CD4-positive, alpha-beta T cell (primary cell): ENCODE measurements at places on chromosomes 4 and X.

- DNase-seq = no peak
Measured at GRCh38 chr4:78706302-78706701, 69.8 kb upstream of the BMP2K start.

DNA sequence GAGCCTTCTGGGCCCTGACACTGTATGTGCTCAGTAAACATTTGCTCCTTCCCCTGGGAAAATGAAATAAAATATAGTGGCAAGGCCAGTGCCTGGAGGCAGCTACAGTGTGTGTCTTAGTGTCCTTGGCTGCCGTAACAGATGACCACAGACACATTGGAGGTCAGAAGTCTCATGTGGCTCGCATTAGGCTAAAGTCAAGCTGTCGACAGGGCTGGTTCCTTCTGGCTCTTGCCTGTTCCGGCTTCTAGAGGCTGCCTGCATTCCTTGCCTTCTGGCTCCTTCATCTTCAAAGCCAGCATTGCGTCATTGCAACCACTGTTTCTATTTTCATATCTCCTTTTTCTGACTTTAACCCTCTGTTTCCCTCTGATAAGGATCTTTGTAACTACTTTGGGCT lies 83.6 kb upstream of the STX18 start:
- DNase-seq = no peak

- no peak for DNase-seq
Measured at GRCh38 chr4:120671538-120671937, 251.0 kb downstream of the PRDM5 start.

- no peak for DNase-seq
Measured at GRCh38 chr4:11912886-11913285, 484.2 kb upstream of the HS3ST1 start.

GRCh38 chr4:27666943-27667342 lies 806.3 kb downstream of the STIM2 start:
- no peak for DNase-seq

GRCh38 chr4:28973587-28974350 lies 1746.4 kb upstream of the PCDH7 start:
- DNase-seq = no peak

DNA sequence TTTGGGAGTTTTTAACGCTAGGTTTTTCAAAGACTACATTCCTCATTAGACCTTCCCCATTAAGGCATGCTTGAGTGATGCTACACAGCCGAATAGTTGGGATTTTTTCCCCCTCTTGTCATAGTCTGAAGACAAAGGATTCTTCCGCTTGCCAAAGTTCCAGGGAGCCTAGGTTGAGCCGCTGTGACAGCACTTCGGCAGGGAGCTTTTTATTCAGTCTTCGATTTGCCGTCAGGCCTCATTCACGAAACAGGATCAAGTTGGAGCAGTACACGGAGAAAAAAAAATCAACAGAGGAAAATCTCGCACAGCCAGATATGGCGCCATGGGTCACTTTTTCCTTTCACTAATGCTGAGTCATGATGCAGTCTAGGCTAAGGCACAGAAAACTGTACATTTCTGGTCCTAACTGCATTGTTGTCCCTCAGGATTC lies 24.3 kb downstream of the SHROOM3 start:
- DNase-seq = no peak

GRCh38 chrX:71525316-71525715 lies 7.6 kb upstream of the OGT start:
- no peak for DNase-seq

- no peak for DNase-seq
Measured at GRCh38 chr4:90544532-90545045, 417.4 kb downstream of the CCSER1 start.

GRCh38 chrX:135893294-135893817 lies at the start of the genes CT45A10 and SAGE1:
Gene CT45A10 (minus strand): TSS chrX:135893444. CDS start chrX:135885344, 8,100 bp downstream.
Gene SAGE1 (plus strand): TSS chrX:135893716. CDS start chrX:135896243, 2,527 bp downstream.
- no peak for DNase-seq

DNA sequence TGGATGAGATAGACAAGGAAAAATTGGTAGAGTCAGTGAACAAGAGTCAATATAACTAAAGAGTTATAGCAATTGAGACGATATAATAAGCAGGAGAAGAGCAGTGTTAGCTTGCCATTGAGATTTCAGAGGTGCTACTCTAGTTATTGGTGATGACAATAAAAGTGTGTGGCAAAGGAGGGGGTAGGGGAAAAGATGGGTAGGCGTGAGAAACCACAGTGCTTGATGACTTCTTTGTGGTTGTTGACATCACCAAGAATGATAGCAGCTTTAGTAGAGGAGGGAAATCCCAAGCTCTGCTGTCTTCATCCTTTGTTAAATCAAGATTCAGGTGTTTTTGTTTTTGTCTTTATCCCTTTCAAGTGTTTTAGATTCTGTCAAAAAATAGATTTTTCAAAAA lies 179.9 kb upstream of the PPP3CA start:
- no peak for DNase-seq

GRCh38 chrX:1487401-1487800 lies 34.7 kb upstream of the ASMTL start:
- DNase-seq = no peak

DNA sequence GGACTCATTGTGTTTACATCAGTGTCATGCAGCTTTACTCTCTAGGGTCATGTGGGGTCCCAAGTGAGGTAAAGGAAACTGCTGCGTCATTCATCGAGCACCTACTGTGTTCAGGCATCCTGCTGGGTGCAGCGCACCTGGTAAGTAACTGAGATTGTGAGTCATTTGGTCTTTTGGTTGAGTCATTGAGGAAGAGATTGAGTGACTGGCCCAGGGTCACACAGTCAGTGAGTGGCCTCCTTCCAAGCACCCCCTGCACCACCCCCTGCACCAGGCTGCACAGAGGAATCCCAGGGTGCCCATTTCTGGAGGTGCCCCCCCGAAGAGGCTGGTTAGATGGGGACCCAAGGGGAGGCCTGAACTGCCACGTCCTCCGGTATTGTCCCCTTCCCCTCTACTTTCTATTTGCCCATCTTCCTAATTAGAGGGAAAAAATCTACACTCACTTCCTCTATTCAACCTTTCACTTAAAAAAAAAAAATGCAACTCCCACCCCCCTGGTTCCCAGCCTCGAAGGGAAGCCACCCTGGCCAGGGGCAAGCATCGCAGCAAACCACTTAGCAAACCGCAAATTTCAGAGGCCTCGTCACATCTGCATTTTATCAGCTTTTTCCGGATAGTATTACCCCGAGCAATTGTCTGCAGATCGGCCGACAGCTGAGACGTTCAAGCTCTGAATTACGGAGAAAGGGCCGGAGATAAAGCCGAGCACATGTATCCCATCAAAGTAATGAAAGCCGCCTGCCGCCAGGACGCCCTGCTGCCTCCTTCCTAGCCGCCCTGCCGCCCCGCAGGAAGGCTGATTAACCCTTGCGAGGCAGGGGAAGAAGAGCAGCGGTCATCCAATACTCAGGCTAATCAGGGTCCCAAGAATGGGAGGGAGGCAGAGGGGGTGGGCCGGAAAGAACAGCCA lies 96.3 kb upstream of the MSX1 start:
- DNase-seq = no peak

DNA sequence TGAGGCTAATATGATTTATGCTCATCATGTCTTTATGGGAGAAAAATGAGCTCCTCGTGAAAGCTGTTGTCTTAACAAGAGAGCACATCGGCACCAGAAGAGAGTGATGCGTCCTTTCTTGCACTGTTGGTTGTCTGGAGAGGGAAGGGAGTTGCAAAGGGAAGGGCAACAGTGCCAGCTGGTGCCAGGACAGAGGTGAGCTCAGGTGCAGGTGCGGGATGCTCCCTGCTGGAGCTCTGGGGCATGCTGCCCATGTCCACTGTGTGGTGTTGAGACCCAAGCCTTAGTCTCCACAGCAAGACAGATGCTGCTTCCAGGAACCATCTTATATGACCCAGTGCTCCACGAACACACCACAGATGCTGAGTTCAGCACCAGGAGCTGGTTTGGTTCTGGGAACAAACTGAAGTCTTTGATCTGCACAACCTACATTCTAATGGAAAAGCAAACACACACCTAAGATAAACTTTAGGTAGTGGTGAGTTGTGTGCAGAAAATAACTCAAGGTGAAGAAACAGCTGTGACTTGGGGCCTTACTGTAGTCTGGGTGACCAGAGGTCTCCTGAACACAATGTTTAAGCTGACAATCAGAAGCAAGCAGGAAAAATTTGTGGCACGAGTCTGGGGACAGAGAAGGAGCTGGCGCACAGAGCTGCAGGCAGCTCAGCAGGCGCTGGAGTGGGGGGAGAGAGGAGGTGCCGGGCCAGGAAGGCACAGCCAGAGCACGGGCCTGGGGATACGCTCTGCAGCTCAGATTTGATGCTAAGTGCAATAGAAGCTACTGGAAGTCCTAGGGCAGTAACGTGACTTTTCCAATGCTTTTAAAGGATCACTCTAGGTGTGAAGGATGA lies 73.2 kb downstream of the HAUS3 start:
- DNase-seq = no peak

GRCh38 chr4:27350161-27350560 lies 489.5 kb downstream of the STIM2 start:
- no peak for DNase-seq

DNA sequence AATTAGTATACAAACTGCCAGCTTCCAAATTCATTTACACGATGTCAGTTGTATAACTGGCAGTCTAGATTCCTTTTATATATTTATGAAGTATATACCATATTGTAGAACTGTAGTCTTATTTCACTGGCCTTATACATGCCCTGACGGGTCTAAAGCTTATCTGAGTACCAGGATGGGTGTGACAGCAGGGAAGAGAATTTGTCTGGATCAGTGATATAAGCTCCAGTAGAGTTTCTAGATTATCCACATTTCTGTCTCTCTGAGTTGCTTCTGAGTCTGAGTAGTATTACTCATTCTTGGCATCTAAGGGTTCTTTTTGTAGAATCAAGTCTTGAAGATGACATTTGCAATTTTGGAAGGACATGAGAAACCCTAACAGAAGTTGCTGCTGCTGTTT lies 101.3 kb downstream of the RPA4 start:
- DNase-seq = no peak

DNA sequence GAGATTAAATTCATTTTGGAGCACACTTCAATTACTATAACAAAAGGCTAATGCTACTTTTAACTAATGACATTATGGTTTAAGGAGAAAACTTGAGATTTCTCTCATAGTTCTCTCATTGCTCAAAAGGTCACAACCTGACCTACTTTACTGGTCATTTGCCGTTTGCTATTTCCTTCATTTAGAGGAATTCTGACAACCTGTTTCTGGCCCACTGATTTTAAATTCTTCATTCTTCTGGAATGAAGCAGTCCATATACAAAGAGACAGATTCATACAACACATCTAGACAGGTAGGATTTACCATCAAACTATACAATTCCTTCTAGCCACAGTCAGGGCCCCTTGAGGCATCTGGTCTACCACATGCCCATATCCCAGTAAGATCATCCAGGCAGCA lies 14.2 kb downstream of the RNF150 start:
- no peak for DNase-seq

GRCh38 chr4:147693218-147693617 lies 9.3 kb upstream of the PRMT9 start:
- DNase-seq = no peak

DNA sequence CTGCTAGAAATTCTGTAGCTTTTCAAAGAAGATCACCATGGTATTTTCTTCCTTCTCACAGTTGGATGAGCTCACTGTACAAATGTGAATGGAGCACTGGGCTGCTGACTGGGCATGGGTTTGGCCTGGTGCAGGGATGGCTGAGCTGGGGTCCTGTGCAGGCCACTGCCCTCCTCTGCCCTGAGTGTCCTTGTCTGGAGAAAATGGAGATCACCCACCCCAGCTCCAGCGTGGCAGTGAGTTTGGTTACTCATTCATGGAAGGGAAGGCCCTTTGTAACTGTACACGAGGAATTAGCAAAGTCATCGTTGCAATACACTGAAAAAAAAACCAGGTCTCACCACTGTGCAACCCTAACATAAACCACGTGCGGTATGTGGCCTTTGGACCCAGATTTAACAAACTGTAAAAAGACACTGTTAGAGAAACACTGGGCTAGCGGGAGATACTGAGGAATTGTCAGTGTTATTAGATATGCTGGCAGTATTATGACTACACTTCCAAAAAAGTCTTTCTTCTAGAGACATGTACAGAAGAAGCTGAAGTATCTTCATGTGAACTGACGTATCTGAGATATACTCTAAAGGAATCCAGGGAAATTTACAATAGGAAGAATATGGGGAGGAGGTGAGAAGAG lies 16.1 kb upstream of the TBC1D14 start:
- DNase-seq = no peak

- DNase-seq = no peak
Measured at GRCh38 chr4:98778206-98778605, 119.8 kb upstream of the TSPAN5 start.

DNA sequence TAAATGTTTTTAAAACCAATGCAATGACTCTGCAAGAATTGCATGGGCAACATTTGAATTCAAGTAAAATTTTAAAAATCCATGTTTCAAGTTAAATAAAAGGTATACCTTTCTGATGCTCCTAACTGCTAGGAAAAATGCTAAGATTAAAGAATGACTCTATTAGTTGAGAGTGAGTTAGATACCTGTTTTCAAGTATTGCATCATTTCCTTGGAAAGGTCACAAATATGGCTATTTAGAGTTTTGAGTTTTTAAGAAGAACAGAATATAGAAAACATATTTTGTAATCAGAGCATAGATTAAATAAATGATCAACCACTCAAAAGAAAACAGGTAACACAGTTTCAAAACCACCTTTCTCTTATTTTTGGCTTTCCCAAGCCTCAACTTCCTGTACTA lies 18.3 kb upstream of the NPY2R start:
- no peak for DNase-seq

DNA sequence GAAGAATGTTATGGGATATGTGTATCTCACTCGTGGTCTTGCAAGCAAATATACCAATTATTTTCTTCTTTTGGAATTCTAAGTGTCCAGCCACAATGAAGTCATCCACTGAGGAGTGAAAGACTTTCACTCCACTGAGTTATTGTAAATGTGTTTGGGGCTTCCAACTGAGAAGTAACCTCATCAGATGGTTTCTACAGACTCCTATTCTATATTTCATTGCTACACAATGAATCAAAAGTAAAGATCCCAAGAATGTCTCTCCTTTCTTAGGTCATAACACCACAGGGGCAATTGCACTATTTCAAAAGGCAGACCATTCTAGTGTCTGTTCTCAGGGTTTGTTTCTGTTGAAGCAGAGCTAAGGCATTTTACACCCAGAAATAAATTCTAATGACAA lies 12.3 kb upstream of the VCX2 start:
- DNase-seq = no peak
